ENCODE measurements at places on chromosomes 2 and 18. TPM values are rescaled to one million over a fixed set of nuclear protein-coding genes. Genes with fewer than 3 reads are reported as not detected.

COLEC12 gene
- total RNA-seq = 5.4 TPM

PAIP2B gene
- 30.0 TPM for total RNA-seq

TEX44 gene
- not detected for total RNA-seq

UGT1A1 gene
- total RNA-seq = not detected

REEP1 gene
- total RNA-seq = 5.2 TPM

OTOS gene
- not detected for total RNA-seq

KATNAL2 gene
- total RNA-seq = 1.1 TPM

FABP1 gene
- total RNA-seq = not detected
